ENCODE measurements at places on chromosomes 5 and 9.

DNA sequence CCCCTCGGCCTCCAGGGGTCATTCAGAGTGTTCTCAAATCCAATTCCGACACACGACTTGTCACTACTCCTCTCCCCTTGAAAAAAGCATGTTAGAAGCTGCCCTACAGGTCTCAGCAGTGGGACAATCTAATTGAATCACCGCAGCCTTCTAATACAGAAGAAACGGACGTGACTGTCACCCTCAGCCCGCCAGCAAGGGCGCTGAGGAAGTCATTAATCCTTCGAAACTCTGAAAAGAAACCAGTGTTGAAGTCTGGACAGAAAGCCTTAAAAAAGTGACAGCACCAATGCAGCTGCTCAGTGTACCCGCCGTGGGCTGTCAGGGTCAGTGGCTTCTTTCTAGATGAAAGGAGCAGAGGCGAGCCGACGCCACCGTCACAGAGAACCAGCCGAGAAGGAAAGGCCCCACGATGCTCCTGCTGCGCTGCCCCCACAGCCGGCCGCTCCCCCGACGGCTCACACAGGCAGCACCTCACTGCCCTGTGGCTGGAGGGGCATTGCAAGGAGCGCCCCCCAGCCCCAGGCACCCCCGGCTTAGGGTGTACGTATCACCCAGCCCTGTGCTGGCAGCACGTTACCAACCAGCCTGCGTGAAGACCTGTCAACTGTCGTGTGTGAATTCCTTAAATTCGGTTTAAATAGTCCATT is 5.7 kb downstream of the BRD3OS start:
- DNase-seq, result no peak

DNA sequence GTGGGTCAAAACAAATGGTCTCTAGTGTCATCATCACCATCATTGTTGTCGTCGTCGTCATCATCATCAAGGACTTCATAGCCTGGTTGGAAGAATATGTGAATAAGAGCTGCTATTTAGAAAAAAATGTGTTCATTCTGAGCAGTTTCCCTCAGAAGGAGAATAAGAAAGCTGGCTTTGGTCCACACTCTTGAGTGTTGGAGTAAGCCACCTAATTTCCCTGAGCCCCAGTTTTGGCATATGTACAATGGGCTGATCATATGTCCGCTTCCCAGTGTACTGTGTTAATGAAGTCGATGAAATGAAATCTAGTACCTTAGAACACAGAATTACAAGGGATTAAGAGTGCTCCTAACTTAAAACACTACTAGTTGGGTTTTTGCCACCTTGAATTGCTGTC is 545.5 kb downstream of the CCDC171 start:
- no peak for DNase-seq

DNA sequence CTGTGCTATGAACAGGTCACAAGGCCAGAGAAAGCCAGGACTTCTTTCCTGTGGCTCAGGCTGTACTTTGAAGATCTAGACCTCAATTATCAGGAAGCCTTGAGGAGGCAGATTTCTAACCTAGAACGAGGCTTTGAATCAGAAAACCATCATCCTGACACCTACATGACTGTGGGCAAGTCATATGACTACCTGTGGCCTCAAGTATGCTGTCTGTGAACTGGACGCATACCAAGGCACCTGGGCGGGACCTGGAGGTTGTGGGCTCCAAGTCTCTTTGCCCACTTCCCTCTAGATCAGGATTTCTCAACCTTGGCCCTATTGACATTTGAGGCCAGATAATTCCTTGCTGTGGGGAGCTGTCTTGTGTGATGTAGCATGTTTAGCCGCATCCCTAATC is 42.5 kb downstream of the KLF4 start:
- DNase-seq, result no peak

GRCh38 chr5:172533399-172534228 is 79.3 kb upstream of the SH3PXD2B start:
- no peak for DNase-seq

DNA sequence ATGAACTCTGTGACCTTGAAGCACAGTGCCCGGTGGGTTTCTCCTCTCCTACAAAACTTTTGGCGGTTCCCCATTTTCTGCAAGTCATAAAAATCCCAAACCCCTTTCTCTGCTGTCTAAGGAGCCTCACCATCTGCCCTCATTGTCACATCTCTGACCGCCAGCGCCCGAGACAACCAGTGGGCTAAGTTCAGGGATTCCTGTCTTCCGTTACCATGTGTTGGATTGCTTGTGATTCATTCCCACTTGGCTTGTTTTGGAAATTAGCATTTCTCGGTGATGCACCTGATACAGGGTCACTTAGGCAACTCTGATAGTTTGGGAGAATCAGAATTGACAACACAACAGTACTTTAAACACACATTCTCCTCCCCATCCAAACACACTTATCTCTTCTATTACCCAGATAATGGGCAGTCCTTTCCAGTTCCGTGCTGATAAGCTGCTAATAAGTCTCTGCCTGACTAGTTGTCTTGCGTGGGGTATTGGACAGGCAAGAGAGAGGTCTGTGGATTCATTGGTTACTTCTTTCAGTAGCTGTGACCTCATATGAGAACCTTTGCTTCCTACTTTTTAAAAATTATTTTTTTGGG is 70.0 kb upstream of the KLF4 start:
- no peak for DNase-seq

DNA sequence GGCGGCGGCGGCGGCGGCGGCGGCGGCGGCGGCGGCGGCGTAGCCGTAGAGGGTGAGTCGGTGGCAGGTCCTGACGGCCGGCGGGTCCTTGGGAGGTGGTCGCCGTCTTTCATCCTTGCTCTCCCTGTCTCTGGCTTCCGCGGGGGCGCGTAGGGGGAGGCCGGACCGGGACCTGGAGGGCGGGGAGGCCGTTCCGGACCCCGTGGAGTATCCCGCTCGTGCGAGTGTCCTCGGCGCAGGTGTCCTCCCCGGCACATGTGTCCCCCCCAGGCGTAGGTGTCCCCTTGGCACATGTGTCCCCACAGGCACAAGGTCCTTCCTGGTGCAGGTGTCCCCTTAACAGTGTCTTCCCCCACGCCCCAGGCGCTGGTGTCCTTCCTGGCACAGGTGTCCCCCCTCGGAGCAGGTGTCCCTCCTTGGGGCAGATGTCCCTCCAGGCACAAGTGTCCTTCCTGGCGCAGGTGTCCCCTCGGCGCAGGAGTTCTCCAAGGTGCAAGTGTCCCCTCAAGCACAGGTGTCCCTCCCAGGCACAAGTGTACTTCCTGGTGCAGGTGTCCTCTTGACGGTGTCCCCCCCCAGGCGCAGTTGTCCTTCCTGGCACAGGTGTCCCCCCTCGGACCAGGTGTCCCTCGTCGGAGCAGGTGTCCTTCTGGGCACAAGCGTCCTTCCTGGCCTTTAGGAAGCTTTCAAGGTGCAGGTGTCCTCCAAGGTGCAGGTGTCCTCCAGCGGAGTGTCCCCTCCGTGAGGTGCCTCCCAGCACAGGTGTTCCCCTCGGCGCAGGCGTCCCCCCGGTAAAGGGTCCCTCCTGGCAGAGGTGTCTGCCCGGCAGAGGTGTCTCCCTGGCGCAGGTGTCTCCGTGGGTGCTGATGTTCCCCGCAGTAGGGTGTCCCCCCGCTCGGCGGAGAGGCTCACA is 519 bp downstream of the EXOC3 start:
- no peak for DNase-seq

DNA sequence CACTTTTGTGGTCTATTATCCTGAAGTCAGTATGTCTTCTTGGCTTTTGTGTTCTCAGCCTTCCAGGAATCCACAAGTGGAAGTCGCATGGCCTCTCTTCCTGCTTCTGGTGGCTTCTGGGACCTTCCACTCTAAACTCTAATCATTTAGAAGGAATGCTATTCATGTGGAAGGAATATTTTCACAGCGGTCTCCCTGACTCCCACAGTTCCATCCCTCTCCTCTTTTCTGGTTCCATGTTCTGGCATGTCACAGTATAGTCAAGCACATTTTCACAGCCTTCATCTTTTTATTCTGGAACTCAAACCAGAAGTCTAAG is 7.3 kb upstream of the RAI14 start:
- no peak for DNase-seq

- no peak for DNase-seq
These were observed 119.5 kb downstream of the EDIL3 start for GRCh38 chr5:84265130-84265529.

GRCh38 chr9:133819923-133820322 is 81.8 kb upstream of the SARDH start:
- DNase-seq, result no peak

- no peak for DNase-seq
These were observed 460.0 kb downstream of the PSAT1 start for GRCh38 chr9:78756813-78757510.

GRCh38 chr5:17796757-17797396 is 162.6 kb downstream of the TAF11L14 start:
- no peak for DNase-seq

DNA sequence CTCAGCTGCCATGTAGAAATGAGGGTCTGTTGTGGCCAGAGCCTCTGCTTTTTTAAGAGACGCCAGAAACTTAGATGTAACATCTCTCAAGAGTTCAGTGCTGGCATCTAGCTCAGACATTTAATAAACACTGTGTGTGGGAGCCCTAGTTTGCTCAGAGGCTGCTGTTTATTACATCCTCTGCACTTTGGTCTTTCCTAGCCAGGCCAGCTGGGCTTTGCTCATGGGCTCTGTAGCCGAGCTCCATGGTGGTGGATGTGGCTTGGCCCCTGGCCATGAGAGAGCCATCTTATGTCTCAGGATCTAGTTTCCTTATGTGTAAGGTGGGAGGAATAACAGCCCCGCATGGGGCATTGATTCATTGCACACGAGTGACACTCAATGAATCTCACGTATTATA is 30.0 kb downstream of the ARHGEF37 start:
- no peak for DNase-seq

GRCh38 chr5:17831279-17831678 is 197.0 kb downstream of the TAF11L14 start:
- no peak for DNase-seq

DNA sequence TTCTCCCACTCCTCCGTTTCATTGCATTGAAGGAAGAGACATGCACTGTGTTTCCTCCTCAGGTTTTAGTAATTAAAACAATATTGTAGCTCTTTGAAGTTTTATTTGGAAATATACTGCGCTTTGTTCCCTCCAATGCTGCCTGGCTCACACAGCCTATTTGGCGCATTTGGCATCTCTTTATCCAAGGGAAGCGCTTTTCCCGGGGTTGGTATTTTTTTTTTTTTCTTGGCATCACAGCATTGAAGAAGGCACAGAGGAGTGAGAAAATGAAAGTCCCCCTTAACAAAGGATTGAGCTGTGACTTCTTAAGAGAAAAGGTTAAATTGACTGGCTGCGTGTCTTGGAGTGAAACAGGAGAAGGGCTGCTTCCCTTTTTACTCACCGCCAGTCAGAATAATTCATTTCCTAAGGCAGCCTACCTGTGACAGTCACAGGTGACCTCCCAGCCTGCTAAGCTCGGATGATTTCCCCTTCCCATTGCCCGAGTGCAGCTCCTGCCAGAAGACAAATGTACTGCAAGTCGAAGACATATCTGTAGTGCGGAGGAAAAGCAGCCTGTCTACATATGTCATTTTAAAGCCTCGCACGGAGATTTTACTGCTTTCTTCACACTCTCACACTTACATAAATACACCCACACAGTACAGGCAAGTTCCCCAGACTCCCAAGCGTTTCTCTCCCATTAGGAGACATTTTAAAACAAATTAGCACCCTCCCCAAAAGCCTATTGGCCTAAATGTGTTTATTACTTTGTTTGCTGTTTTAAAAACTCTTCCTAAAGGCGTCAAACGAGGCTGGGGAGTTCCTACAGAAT is 665.5 kb upstream of the ZNF608 start:
- no peak for DNase-seq

DNA sequence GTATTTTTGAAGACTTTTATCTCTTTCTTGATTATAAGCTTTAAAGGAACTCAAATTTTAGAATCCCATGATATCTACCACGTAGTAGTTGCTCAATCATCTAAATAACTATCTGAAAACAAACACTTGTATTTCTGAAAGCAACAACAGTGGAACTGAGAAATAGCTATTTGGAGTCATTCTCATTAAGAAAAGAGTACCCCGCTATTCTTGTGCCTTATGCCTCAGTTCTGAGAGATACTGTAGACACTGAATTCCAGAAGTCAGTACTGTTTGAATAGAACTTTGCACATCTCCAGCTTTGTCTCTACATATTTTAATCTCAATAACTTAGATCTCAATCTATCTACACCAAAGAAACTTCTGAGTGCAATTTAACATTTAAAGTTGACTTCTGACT is 11.4 kb downstream of the CHD1 start:
- no peak for DNase-seq

GRCh38 chr5:4640795-4641194 is 499.3 kb upstream of the ADAMTS16 start:
- no peak for DNase-seq

GRCh38 chr9:14277761-14278160 is 36.2 kb downstream of the NFIB start:
- no peak for DNase-seq

DNA sequence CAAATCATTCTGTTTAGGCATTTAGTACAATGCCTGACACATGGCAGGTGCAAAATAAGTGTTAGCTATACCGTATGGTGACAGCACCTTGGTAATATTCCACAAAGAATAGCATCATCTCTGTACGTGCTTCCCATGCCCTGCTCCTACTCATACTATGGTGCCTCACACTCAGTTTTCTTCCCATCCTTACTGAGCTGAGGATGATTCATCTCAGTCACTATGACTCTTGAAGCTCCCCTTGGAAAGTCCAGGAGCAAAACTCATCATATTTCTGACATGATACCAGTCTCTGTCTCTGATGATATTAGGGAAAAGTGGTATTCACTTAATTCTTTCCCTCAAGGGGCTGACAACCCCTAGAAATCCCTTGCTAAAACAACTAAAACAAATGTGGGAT is 423.3 kb downstream of the EFNA5 start:
- DNase-seq, result no peak

GRCh38 chr5:81363093-81363871 is 30.7 kb downstream of the ACOT12 start:
- no peak for DNase-seq

- no peak for DNase-seq
These were observed 2233.8 kb upstream of the C9orf72 start for GRCh38 chr9:29806937-29807618.

DNA sequence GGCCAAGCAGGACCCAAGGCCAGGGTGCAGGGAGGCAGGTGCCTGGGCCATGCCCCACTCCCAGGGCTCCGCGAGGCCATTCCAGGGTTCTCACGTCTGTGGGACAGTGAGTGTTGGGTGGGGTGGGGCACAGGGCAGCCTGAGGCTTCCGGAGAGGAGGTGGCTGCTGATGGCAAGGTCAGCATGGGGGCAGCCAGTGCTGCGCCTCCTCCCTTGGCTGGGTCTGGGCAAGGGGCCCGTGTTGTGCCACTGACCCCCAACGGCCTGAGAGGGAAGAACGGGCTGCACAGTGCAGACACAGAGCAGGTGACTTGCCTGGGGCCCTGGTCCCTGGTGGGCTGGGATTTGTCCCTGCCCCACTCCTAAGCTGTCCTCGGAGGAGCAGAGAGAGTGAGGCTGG is 82.1 kb downstream of the RXRA start:
- no peak for DNase-seq

DNA sequence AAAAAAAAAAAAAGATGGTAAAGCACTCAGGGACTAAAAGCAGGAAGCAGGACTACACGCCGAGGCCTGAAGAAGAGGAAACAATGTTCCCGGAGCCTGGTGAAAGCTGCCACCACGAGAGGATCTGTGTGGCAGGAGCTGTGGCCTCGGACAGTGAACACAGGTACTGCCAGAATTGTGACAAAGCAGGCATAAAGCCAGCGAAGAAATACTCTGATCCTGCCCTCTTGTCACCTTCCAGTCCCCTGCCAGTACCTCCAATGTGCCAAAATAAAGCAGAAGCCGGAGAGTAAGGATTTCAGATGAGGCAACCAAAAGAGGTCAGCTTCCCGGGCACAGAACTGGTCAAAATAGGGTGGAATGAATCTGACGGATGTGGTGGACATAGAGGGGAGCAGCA is 211.5 kb upstream of the TARS1 start:
- no peak for DNase-seq

- DNase-seq, result no peak
These were observed 18.5 kb downstream of the ZNF366 start for GRCh38 chr5:72488756-72489155.
